ENCODE measurements at places on chromosomes 2 and 18. TPM values are rescaled to one million over a fixed set of nuclear protein-coding genes. Genes with fewer than 3 reads are reported as not detected.

NEU2 gene
- not detected for total RNA-seq

TUBA3E gene
- not detected for total RNA-seq

SCN7A gene
- total RNA-seq, result not detected

MDH1B gene
- not detected for total RNA-seq

C18orf54 gene
- 2.7 TPM for total RNA-seq

KCNE4 gene
- not detected for total RNA-seq

UGT1A8 gene
- total RNA-seq, result not detected

SLC8A1 gene
- total RNA-seq, result not detected

C2orf72 gene
- not detected for total RNA-seq
